ENCODE measurements at places on chromosomes 5 and 9.

- no peak for DNase-seq
Measured at GRCh38 chr5:133110709-133111108, 58.9 kb downstream of the HSPA4 start.

DNA sequence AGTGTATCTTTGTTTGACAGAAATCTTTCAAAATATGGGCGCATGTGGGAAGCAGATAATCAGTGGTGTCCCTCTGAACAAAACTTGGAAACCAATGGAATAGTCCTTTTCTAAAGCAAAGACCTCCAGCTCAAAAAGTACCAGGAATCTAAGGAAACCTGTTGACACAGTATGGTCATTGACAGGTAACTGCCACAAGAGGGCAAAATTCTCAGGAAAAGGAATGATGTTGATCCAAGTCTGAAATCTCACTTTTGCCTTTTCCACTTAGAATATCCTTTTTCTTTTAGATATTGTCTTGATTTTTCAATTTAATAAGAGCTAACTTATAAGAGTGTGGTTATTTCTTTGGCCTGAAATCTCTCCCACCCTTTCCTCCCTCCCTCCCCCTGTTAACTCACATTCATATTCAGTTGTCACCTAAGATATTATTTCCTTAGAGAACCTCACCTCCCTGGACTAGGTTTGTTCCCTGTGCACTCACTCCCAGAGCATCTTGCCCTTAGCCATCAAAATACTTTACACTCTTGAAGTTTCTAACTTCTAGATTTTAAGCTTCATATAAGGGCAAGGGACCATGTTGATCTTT is 59.0 kb upstream of the BARX1 start:
- DNase-seq: peak; percentile 19

DNA sequence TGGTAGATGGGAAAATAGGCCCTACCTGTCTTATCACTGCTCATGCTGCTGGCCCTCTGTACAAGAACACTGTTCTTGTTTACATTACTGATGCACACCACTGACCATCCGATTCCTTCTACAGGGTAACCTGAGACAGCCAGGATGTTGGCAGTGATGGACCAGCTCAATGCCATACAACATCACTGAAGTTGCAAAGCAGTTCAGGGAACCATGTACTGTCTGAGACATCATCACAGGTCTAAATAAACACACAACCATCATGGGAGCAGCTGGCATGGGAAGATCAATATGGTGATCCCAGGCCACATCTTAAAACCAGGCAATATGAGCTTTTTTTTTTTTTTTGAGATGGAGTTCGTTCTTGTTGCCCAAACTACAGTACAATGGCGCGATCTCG is 59.0 kb downstream of the IARS1 start:
- DNase-seq: no peak

DNA sequence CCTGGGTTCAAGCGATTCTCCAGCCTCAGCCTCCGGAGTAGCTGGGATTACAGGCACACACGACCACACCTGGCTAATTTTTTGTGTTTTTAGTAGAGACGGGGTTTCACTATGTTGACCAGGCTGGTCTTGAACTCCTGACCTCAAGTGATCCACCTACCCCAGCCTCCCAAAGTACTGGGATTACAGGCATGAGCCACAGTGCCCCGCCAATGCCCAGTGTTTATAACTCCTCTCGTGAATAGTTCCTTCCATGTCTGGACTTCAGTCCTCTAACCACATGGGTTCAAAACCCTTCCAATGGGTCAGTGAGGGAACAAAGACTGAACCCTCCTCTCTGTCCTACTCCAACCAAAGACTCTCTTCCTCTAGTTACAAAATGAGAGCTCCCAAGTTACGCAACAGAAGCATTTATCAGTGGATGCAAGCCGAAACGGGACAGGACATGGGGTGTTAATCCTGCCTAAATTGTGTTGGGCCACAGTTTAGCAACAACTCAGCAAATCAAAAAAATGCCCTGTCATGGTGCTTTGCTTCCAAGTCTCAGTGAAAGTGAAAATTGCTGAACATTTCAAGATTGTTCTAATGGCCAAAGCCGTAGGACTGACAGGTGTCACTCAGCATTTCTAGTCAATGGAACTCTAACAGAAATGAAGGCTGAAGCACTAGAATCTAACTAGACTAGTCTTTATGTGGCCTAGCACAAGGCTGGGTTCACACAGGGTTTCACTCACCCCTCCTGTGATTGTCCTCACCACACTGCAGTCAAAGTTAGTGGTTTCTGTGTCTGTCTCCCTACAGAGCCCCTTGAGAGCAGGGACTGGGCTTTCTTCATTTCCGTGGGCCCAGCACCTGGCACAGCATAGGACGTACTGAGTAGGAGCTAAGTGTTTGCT is 3.2 kb upstream of the TMEM245 start:
- DNase-seq: no peak

DNA sequence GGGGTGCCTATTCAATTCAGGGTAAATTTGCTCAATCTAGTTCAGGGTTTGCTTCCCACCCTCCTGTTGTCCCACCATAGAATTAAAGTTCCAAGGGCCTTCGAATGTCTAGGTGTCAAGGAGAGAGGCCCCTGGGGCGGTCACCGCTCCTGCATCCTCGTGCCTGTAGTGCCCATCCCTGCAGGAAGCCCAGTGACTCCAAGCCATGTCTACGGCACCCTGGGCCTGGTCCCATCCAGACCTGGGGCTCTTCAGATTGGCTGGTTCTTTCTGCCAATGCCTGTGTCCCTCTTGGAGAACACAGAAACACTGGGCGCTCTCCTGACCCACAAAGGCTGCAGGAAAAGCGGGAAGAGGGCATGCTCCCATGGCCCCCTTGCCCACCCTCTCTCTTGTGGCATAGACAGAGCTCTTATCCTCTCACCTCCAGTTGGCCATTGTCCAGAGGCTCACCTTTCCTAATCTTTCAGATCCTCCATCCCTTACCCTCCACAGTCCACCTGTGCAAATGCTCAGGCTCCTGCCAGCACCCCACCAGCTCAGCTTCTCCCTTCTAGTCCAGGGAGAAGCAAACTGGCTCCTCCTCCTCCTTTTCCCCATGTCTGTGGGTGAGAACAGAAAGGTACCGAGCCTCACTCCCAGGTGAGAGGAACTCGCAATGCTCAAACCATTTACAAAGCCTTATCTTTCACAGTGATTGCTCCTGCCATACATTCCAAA is 253.0 kb upstream of the IRX2 start:
- no peak for DNase-seq

GRCh38 chr9:101073122-101073521 is 44.6 kb downstream of the PLPPR1 start:
- DNase-seq: no peak

DNA sequence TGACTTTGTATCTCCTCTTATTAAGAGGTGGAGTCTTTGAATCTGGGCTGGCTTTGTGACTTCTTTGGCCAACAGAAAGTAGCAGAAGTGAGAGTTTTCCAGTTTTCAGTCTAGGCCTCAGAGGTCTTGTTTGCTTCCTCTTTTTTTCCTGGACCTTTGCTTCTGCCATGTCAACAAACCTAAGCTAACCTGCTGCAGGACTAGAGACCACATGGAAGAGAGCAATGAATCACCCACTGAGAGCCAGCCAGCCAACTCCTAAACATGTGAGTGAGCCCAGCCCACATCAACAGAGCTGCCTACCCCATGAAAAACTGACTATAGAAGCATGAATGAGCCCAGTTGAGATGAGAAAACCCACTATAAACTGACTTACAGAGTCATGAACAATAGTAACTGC is 29.9 kb downstream of the MRPL22 start:
- peak; percentile 21 for DNase-seq

GRCh38 chr9:32294106-32294505 is 90.3 kb upstream of the ACO1 start:
- no peak for DNase-seq

DNA sequence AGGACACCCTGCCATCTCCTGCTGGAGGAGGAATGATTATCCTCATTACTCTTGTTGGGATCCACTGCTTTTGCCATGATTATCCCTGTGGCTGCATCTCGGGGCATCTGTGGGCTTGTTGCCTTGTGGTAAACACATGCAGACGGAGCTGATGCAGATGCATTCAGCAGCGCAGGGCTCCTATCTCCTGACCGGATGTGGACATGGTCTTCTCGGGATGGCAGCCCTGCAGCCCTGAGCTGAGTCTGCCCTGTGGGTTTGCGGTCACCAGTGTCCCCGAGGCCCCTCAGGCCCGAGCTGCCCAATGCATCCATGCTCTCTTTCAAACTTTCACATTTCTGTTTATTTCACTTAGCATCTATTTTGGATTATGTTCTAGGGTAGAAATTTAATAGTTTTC is 250.4 kb upstream of the IRX1 start:
- DNase-seq: no peak

- peak; percentile 12 for DNase-seq
Measured at GRCh38 chr5:14429101-14430050, 152.2 kb upstream of the OTULINL start.

GRCh38 chr5:53963958-53964357 is 346.4 kb downstream of the ARL15 start:
- DNase-seq: no peak

- peak; percentile 46 for DNase-seq
Measured at GRCh38 chr9:94937214-94937903, 210.9 kb downstream of the AOPEP start.

DNA sequence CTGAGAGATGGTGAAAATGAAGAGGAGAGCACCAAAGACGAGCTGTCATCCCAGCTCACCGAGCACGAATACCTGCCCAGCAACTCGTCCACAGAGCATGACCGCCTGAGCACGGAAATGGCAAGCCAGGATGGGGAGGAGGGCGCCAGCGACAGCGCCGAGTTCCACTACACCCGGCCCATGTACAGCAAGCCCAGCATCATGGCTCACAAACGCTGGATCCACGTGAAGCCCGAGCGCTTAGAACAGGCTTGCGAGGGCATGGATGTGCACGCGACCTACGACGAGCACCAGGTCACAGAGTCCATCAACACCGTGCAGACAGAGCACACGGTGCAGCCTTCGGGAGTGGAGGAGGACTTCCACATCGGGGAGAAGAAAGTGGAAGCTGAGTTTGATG is 27.4 kb upstream of the ZBTB34 start:
- DNase-seq: no peak

DNA sequence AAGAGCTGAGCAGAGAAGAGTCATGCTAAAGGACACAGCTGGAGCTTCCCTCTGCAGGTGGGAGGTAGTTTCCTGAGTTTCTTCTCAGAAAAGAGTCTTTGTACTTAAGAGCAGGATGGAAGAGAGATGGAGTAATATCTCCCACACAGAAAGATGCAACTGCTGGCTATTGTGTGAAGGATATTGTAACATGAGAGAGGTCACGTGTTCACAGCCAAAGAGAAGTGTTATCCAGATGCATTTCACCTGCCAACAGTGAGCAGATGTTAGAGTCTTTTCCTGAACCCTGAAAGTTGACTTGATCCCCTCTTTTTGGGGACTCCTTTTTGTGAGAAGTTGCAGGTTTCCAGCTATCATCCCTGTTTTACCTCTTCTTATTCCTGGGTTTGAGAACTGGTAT is 14.0 kb upstream of the TRIO start:
- no peak for DNase-seq

DNA sequence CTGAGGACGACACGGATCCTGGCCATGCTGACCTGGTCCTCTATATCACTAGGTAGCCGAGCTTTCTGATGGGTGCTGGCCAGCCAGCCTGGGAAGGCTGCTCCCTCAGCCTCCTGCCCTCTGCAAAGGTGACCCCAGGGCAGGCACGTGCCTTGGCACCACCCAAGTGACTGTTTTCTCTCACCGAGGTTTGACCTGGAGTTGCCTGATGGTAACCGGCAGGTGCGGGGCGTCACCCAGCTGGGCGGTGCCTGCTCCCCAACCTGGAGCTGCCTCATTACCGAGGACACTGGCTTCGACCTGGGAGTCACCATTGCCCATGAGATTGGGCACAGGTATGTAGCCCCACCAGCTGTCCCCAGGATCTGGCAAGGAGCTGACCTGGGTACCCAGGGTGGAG is 3.8 kb downstream of the ADAMTS13 start:
- no peak for DNase-seq

DNA sequence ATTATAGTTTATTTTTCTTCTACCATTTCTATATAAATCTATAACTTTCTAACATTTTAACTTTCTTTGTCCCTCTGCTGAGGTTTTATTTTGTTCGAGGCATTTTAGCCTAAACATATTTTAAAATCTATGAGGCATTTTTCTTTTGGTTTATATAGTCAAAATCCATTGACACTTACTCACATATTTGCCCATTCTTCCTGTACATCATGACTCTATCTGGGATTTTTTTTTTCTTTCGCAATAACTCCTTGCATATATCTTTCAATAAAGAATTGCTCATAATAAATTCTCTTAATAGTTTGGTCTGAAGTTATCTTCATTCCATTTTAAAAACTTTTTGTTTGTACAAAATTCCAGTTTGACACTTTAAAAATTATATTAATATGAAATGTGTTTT is 632.3 kb downstream of the TLE4 start:
- DNase-seq: no peak

GRCh38 chr9:132670457-132671391 is at the start of gene GTF3C4:
TSS of gene GTF3C4 (plus strand) at chr9:132670464. CDS start at chr9:132670599, 135 bp downstream.
- DNase-seq: peak; percentile 15

DNA sequence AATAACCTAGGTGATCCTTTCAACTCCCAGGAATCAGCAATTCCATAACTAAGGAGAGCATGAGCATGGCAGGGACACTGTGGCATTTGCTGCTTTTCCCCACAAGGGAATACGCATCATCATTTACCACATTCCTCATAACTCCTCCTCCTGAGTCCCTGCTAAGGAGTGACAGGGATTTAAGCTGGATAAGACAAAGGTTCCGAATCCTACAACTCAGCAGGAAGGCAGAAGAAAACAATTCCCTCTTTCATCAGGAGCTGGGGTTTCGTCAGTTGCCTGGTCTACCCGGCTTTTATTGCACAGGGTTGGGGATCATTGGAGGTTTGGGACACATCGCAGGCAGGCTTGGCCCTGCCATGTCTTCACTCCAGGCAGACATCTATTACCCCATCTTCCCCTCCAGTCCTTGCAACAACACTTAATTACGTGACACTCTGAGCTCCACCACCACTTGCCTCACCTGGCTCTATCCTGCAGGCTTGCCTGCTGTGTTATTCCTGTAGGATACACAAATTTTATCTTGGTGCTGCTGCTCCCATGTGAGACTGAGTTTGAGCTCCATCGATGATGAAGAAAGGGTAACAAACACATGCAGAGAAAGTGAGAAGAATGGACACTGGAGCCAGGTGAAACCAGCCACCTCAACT is 563.0 kb upstream of the KLF4 start:
- DNase-seq: no peak

DNA sequence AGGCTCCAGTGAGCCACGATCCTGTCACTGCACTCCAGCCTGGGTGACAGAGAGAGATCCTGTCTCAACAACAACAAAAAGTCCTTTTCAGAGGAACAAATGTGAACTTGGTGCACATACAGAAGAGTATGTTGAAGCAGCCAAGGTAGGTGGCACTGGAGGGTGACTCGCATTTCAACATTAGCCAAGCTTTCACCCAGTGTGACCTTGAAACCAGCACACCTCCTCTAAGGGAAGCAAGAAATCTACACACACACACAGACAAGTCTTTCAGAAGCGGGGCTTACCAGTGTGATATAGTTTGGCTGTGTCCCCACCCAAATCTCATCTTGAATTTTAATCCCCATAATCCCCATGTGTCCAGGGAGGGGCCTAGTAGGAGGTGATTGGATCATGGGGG is 225.2 kb downstream of the SEMA5A start:
- no peak for DNase-seq
